Esophagus squamous epithelium (tissue), 5 donors: ENCODE measurements at places on chromosomes 13 and 19.

- no peak for DNase-seq
Measured at GRCh38 chr19:3145909-3146676, 10.3 kb downstream of the GNA15 start.

GRCh38 chr19:21569494-21569865 is 64.1 kb downstream of the ZNF429 start:
- no peak for DNase-seq

GRCh38 chr19:54420068-54420382 is 4.8 kb downstream of the TTYH1 start:
- no peak for DNase-seq

DNA sequence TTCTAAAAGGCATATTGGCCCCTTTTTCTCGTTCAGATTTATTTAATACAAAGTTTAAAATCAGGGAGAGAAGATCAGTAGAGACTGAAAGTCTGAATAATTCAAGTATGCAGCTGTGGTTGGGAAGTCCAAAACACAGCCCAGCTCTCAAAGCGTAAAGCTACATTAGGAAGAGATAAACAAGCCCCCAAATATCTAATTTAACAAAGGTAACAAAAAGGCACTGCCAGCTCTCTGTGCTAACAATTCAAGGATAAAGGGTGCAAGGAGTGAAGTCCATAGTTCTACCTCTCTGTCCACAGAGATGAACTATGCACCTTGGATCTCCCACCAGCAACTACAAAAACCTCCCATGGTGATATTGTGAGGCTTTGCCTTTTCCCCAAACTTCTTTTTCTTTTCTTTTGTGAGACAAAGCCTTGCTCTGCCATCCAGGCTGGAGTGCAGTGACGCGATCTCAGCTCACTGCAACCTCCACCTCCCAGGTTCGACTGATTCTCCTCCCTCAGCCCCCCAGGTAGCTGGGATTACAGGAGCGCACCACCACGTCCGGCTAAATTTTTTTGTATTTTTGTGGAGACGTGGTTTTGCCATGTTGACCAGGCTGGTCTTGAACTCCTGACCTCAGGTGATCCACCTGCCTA is 104.4 kb downstream of the LHFPL6 start:
- no peak for DNase-seq

DNA sequence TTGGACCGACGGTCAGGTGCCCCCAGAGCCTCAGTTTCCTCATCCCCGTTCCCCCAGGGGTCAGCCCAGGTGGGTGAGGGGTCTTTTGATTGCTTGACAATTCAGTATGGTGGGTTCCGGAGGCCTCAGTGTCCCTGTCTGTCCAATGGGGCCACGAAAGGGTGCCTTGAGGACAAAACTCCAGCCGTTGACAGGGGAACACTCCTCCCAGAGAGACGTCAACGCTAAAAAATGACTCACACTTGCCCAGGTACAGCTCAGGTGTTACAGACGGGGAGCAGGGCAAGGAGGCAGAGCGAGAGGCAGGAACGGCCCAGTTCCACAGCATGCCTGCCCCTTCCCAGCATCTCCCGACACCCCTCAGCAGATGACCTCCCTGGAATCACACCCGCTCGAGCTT is 1.8 kb downstream of the TNFAIP8L1 start:
- no peak for DNase-seq

- DNase-seq: no peak
Measured at GRCh38 chr13:97136418-97136817, 85.7 kb upstream of the MBNL2 start.
